ENCODE measurements at places on chromosomes 11 and 22.

DNA sequence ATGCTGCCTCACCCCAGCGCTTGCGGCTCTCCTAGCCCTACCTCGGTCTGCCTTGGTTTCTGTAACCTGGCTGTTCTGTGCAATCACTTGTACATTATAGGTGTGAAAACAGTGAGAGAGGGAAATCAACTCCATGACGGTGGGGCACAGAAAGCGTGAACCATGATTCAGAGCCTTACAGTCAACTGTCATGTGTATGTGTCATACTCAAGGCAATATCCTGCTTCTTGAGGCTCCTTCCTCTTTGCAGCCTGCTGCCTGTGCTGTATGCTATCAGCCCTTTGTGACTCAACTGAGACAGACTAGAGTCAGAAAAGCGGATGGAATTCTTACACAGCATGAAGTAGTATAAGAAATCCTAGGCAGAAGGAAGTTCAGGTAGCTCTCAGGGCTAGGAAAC lies 2.1 kb downstream of the NRIP3 start:
- no peak for DNase-seq

- DNase-seq, result no peak
Measured at GRCh38 chr11:69512136-69512535, 30.7 kb downstream of the LINC01488 start.

DNA sequence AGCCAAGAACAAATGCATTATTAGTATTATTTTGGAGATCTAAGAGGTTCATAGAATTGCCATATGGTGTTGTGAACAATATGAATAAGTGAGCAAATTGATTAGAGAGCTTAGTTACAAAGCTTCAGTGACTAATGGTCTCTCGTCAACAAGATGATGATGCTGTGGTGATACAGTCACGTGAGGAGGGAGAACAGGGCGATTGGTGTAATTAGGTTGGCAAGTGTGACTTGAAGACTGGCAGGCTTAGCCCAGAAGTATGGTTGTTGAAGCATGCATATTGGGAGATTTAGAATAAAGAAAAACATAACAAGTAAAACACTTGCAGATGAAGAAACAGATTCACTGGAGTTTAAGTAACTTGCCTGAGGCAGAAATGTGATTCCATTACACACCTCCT lies 100.6 kb upstream of the SORL1-AS1 start:
- no peak for DNase-seq

GRCh38 chr22:47582067-47582466 lies 819.6 kb downstream of the TBC1D22A start:
- DNase-seq, result no peak

DNA sequence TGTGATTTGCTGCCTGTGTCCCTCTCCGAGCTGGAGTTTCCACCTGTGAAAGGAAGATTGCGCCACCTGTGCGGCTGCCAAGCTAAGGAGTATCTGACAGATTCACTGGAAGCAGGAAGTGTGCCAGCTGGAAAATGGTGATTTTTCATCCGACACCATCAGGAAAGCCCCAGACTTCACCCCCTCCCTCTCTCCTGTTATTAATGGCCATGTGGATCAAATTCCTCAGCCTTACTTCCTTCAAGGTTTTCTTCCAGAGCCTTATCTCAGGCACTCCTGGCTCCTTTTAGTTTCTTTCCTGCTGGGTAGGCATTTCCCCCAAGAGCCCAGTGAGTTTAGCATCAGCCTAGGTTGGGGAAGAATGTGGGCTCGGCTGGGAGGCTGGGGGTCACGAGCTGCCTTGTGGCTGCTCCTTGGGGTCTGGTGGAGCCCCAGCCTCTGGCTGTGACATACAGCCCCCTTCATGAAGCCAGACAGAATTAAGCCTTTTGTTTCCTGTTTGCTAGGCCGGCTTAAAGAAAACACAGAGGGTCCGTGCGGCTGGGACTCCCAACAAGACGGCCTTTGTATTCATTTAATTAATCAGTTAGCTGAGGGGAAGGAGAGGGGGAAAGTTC lies 37.1 kb downstream of the PKNOX2 start:
- DNase-seq, result no peak
